Natural killer cell (primary cell): ENCODE measurements at places on chromosomes 4 and X. TPM values are rescaled to one million over a fixed set of nuclear protein-coding genes. Genes with fewer than 3 reads are reported as not detected.
A peak's percentile ranks its signal among the peaks of the same experiment; 100 is the strongest.

- no peaks in the 10 kb centered on the region for H3K27me3 ChIP-seq
- peak overlapping the region; percentile 26 for H3K27ac ChIP-seq
- no peak overlapping the region for H3K4me3 ChIP-seq
Observed at GRCh38 chr4:101853028-101853427, 62.5 kb downstream of the BANK1 start.

- no peak overlapping the region for H3K4me3 ChIP-seq
- H3K36me3 ChIP-seq = no peaks in the 10 kb centered on the region
- no peaks in the 10 kb centered on the region for H3K27me3 ChIP-seq
- no peak for DNase-seq
Observed at GRCh38 chrX:43315622-43316021, 340.5 kb upstream of the MAOA start.

GRCh38 chr4:67933755-67934154, 29.5 kb downstream of the TMPRSS11A start:
- no peak for DNase-seq
- H3K36me3 ChIP-seq = no peaks in the 10 kb centered on the region
- H3K4me1 ChIP-seq = no peaks in the 10 kb centered on the region

- no peak overlapping the region for H3K4me3 ChIP-seq
- no peak overlapping the region for H3K27ac ChIP-seq
- DNase-seq = no peak
- H3K4me1 ChIP-seq = no peaks in the 10 kb centered on the region
Observed at GRCh38 chrX:43897290-43897689, 15.0 kb upstream of the MAOB start.

DNA sequence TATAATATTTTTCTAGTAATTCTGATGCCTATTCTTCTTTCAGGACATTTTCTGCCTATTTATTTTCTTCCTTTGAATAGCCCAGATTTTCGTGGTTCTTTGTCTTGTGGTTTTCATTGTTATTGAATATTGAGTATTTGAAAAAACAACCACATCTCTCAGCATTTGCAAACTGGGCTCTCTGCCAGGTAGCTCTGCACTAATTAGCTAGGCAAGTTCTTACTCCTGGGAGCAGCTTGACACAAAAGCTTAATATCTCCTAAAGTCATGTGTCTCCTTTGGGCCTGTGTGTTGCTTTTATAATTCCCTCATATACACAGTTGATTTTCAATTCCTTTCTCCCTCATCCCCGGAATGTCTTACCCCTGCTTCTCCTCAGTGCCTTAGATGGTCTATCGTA, 413.5 kb upstream of the GRIA3 start:
- no peaks in the 10 kb centered on the region for H3K4me1 ChIP-seq
- no peaks in the 10 kb centered on the region for H3K36me3 ChIP-seq
- H3K4me3 ChIP-seq = no peak overlapping the region

DNA sequence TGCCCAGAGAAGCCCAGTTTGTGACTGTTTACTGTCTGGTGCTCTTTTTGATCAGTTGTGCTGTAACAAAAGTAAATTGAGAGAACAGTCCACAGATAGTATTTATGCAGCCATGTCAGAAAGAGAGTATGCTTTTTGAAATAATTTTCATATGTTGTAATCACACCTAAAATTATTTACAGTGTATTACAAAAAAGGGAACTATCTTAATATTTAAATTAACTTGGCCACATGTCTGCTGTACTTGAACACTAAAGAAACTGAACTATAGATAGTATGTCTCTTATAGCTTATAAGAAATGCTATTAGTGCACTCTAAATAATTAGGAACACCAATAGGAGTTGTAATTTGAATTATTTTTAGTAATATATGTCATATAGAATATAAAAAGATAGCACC, 30.2 kb downstream of the KIAA0232 start:
- H3K4me3 ChIP-seq = no peak overlapping the region
- no peaks in the 10 kb centered on the region for H3K36me3 ChIP-seq
- no peak for DNase-seq
- no peaks in the 10 kb centered on the region for H3K4me1 ChIP-seq
- H3K27me3 ChIP-seq = no peaks in the 10 kb centered on the region
- H3K27ac ChIP-seq = no peak overlapping the region

GRCh38 chrX:19566359-19567222, 51.3 kb upstream of the MAP3K15 start:
- no peak overlapping the region for H3K4me3 ChIP-seq
- H3K27ac ChIP-seq = no peak overlapping the region
- peak; percentile 43 for DNase-seq
- peaks cover 10% of the 10 kb centered on the region for H3K4me1 ChIP-seq

- H3K27ac ChIP-seq = no peak overlapping the region
- no peaks in the 10 kb centered on the region for H3K27me3 ChIP-seq
- no peaks in the 10 kb centered on the region for H3K4me1 ChIP-seq
- no peak overlapping the region for H3K4me3 ChIP-seq
- H3K36me3 ChIP-seq = no peaks in the 10 kb centered on the region
Observed at GRCh38 chrX:45142185-45142584, 58.5 kb downstream of the DIPK2B start.

- H3K4me3 ChIP-seq = no peak overlapping the region
- no peaks in the 10 kb centered on the region for H3K27me3 ChIP-seq
- no peaks in the 10 kb centered on the region for H3K4me1 ChIP-seq
- no peaks in the 10 kb centered on the region for H3K36me3 ChIP-seq
Observed at GRCh38 chr4:75232546-75232945, 281.7 kb downstream of the RCHY1 start.

DNA sequence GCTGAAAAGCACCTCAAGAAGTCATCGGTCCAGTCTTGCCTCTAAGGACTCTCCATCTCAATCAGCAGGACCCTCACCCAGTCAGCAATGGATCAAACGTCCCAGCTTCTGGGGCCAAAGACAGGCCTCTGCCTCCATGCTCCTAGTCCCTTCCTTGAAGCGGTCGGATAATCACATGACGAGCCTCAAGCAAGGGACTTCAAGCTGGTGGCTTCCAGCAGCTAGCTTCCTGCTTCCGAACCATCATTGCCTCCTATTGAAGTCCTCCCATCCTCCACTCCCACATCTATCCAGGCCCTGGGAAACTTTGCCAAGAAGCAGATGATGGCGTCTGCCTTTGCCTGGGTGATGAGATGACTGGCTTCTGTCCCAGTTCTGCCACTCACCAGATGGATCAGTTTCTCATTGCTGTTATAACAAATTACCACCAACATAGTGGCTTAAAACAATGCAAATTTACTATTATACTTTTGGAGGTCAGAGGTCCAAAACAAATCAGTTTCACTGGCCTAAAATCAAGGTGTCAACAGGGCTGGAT, 135.2 kb upstream of the MAMLD1 start:
- no peak overlapping the region for H3K27ac ChIP-seq
- no peaks in the 10 kb centered on the region for H3K36me3 ChIP-seq
- H3K27me3 ChIP-seq = no peaks in the 10 kb centered on the region
- no peak for DNase-seq

- no peaks in the 10 kb centered on the region for H3K36me3 ChIP-seq
- H3K4me3 ChIP-seq = no peak overlapping the region
- no peaks in the 10 kb centered on the region for H3K4me1 ChIP-seq
- no peaks in the 10 kb centered on the region for H3K27me3 ChIP-seq
- H3K27ac ChIP-seq = no peak overlapping the region
- no peak for DNase-seq
Observed at GRCh38 chr4:120775431-120775830, 147.1 kb downstream of the PRDM5 start.

- no peak overlapping the region for H3K27ac ChIP-seq
- peaks cover 5% of the 10 kb centered on the region for H3K4me1 ChIP-seq
- H3K4me3 ChIP-seq = no peak overlapping the region
- no peaks in the 10 kb centered on the region for H3K36me3 ChIP-seq
- DNase-seq = no peak
Observed at GRCh38 chr4:82275431-82276331, 98.1 kb downstream of the HNRNPD start.

GRCh38 chr4:73453701-73454005, 17.6 kb downstream of the AFP start:
- no peaks in the 10 kb centered on the region for H3K36me3 ChIP-seq
- no peaks in the 10 kb centered on the region for H3K27me3 ChIP-seq
- H3K4me1 ChIP-seq = no peaks in the 10 kb centered on the region
- H3K4me3 ChIP-seq = no peak overlapping the region
- no peak overlapping the region for H3K27ac ChIP-seq

GRCh38 chr4:172857026-172857425, 311.6 kb upstream of the GALNT7 start:
- H3K4me3 ChIP-seq = no peak overlapping the region
- no peaks in the 10 kb centered on the region for H3K36me3 ChIP-seq
- no peak overlapping the region for H3K27ac ChIP-seq
- no peaks in the 10 kb centered on the region for H3K27me3 ChIP-seq
- no peak for DNase-seq

GRCh38 chr4:34767407-34767806, 1476.9 kb downstream of the ARAP2 start:
- no peaks in the 10 kb centered on the region for H3K36me3 ChIP-seq
- H3K4me3 ChIP-seq = no peak overlapping the region
- H3K27me3 ChIP-seq = no peaks in the 10 kb centered on the region
- no peak overlapping the region for H3K27ac ChIP-seq
- no peak for DNase-seq

GPM6B gene
- not detected for total RNA-seq

GAB3 gene
- 55.6 TPM for total RNA-seq

DCAF12L2 gene
- total RNA-seq = not detected

RBM47 gene
- 3.9 TPM for total RNA-seq
